Foreskin keratinocyte (primary cell): ENCODE measurements at places on chromosomes 4 and X. TPM values are rescaled to one million over a fixed set of nuclear protein-coding genes. Genes with fewer than 3 reads are reported as not detected.

The TMEM271 gene
- total RNA-seq: not detected in 2 replicates

The CSAG1 gene
- not detected in 2 replicates for total RNA-seq

The SLAIN2 gene
- 65.0 and 68.2 TPM in 2 replicates for total RNA-seq

The AADAT gene
- 7.6 and 8.6 TPM in 2 replicates for total RNA-seq

The FAM47A gene
- total RNA-seq: not detected in 2 replicates

The STBD1 gene
- total RNA-seq: 2.5 and 3.2 TPM in 2 replicates

The MTTP gene
- 0.21 TPM in 1 of 2 replicates, not detected in the other for total RNA-seq

The CTSO gene
- total RNA-seq: 1.6 and 2.2 TPM in 2 replicates

The GPC3 gene
- total RNA-seq: 0.10 and 0.11 TPM in 2 replicates

The MAGEB2 gene
- not detected in 2 replicates for total RNA-seq

The SLC49A3 gene
- total RNA-seq: 0.07 and 0.11 TPM in 2 replicates

The RASSF6 gene
- 1.2 and 1.3 TPM in 2 replicates for total RNA-seq

The GLRA2 gene
- total RNA-seq: not detected in 2 replicates

The ZIC3 gene
- not detected in 2 replicates for total RNA-seq

The TLR2 gene
- total RNA-seq: 3.5 and 4.4 TPM in 2 replicates

The RHOXF2 gene
- total RNA-seq: not detected in 2 replicates

The NRK gene
- total RNA-seq: 3.9 and 5.9 TPM in 2 replicates

The CXCL13 gene
- total RNA-seq: not detected in 2 replicates

The RBM41 gene
- 16.0 and 16.5 TPM in 2 replicates for total RNA-seq

The IL3RA gene
- total RNA-seq: not detected in 2 replicates

The EVC2 gene
- total RNA-seq: 7.5 TPM in 2 replicates

The POF1B gene
- total RNA-seq: 10.2 and 10.6 TPM in 2 replicates

The TNIP3 gene
- 0.10 and 0.21 TPM in 2 replicates for total RNA-seq

The TFDP3 gene
- not detected in 2 replicates for total RNA-seq

The ZFYVE28 gene
- 0.51 and 0.95 TPM in 2 replicates for total RNA-seq

The MAML3 gene
- total RNA-seq: 0.35 and 0.61 TPM in 2 replicates

The RAB9B gene
- total RNA-seq: 0.11 and 0.17 TPM in 2 replicates

The PCGF3 gene
- 38.7 and 42.4 TPM in 2 replicates for total RNA-seq

The LRRC66 gene
- 0.10 and 0.14 TPM in 2 replicates for total RNA-seq

The ADH1B gene
- total RNA-seq: not detected in 2 replicates
